Cerebellar cortex (tissue), 1 donor: ENCODE measurements at places on chromosomes 11 and 22.

DNA sequence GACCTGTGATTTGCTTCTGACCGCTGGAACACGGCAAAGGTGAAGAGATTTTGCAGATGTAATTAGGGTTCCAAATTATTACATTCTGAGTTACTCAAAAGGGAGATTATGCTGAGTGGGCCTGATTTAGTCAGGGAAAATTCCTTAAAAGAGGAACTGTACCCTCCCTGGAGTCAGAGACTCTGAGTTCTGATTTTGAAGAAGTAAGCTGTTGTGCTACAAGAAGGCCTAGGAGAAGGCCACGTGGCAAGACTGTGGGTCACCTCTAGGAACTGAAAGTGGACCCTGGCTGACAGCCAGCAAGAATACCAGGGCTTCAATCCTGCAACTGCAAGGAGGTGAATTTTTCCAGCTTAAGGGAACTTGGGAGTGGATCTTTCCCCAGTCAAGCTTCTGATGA is 45.3 kb downstream of the CHRDL2 start:
- no peak for DNase-seq

- no peak for DNase-seq
Observed at GRCh38 chr11:15975742-15976141, 380.6 kb downstream of the SOX6 start.

GRCh38 chr22:45196926-45197605 is 33.3 kb downstream of the NUP50 start:
- DNase-seq: no peak

DNA sequence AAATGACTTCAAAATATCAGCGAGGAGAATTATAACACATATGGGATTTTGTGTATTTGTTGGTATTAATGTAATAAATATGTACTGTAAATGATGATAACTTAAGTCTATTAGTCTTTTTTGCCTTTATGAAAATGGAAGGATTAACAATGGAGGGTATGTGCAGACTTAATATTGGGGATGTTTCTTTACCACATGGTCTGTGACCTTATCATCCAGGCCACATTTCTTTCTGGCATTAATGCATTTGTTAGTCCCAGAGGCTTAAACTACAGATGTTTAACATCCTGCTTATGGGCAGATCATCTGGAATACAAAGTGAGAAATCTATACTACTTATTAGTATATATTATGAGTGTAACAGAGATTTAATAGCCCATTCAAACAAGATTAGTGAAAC is 64.6 kb downstream of the SOX6 start:
- no peak for DNase-seq

DNA sequence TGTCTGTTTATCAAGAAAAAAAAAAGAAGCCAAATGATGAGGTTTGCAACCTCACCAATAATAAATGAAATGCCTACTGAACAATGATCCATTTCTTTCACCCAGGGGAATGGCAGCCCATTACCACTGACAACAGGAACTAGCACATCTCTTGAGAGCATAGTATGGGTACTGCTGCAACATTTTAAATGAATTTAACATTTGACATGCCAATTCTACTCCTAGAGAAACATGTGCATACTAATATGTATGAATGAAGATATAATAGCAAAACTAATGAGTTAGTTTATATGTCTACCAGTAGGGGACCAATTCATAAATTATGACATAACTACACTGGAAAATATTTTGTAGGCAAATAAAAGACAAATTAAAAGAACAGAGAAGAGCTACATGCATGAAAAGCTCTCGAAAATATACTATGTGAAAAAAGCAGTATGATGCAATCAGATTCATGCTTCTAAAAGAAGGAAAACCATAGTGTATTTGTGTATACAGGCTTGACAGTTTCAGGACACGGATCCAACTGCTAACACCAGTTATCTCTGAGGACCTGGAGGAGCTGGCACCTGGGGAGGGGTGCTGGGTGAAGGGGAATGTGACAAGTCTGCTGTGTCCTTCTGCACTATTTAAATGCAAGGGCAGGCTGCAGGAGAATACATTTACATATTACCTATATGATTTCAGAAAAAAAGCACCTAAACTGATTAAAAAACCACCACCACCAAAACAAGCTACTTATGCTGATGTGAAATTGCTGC is 6.9 kb downstream of the SMCO4 start:
- DNase-seq: no peak

DNA sequence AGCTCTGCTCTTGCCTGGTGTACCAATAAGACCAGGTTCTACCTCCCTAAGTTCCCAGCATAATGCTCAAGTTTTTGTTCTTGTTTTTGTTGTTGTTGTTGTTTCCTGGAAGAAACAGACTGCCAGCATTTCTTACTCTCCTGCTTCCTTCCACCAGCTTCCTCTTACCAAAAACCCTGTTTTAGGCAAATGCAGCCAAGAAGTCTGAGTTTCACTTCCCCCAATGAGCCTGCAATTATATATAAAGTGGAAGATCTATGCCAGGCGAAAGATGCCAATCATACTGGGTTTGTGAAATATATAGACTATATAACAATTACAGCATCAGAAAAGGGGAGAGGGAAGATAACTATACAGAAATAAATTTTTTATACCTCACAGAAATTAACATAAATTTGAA is 931.5 kb upstream of the FAT3 start:
- DNase-seq: no peak

GRCh38 chr11:120511116-120511819 is at the start of gene GRIK4:
GRIK4 (plus strand) TSS chr11:120511748; CDS start chr11:120660319, 148,571 bp downstream.
- DNase-seq: peak; percentile 69

DNA sequence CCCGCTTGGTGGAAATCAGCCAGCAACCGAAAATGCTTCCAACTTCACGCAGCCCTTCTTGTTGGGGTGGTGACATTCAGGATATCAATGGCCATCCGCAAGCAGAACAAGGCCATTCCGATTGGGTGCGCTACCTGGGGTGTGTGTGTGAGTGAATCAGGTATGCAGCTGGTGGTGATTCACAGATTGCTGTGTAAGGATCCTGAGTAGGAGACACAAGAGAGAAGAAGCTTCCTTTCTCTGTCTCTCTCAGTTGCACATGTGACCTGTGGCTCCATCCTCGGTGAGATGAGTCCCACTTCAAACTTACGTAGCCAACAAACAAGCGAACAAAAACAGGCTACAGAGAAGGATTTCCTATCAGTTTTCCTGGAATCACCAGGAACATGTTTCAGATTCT is 9.6 kb upstream of the TMEM184B start:
- DNase-seq: no peak

GRCh38 chr11:34972892-34973291 is 56.5 kb downstream of the PDHX start:
- no peak for DNase-seq

DNA sequence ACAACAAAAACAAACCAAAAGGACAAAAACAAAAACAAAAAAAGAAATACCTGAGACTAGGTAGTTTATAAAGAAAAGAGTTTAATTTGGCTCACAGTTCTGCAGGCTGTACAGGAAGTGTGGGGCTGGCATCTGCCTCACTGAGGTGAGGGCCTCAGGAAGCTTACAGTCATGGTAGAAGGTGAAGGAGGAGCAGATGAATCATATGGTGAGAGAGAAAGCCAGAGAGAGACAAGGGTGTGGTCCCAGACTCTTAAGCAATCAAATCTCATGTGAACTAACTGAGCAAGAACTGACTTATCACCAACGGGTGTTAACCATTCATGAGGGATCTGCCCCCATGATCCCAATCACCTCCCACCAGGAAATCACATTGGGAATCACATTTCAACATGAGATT is 58.8 kb upstream of the ZBED5 start:
- no peak for DNase-seq

- no peak for DNase-seq
Observed at GRCh38 chr11:2815762-2816496, 69.6 kb downstream of the CDKN1C start.

DNA sequence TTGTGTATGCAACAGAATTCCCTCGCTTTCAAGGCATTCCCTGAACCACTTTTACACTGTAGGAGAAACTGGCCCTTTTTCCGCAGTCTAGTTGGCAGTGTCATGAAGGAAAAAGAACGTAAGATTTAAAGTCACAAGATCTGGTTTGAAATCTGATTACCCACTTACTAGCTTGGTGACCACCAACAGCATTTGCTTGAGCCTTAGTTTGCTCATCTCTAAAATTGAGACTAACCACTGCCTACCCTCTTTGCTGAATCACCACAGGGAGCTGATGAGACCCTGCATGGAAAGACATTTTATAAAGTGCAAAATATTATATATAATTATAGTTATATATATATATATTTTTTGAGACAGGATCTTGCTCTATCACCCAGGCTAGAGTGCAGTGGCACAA is 39.4 kb downstream of the SYTL2 start:
- no peak for DNase-seq

- DNase-seq: no peak
Observed at GRCh38 chr22:38754751-38755154, 1.0 kb downstream of the SUN2 start.

- DNase-seq: peak; percentile 13
Observed at GRCh38 chr11:11531131-11531908, 90.5 kb downstream of the GALNT18 start.

DNA sequence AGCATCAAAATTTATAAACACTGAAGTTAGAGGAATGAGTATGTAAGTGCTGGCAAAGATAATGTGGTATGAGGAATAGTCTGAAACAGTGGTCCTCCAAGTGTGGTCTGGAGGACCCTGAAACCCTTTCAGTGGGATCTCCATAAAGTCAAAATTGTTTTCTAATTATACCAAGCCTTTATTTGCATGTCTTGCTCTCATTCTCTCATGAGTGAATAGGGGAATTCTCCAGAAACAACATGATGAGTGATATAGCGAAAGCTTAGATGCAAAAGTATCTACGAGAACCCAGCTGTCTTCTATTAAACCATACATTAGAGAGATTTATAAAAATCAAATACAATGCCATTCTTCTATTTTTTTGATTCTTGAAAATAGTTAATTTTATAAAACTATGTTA is 145.0 kb upstream of the RAG2 start:
- DNase-seq: no peak

GRCh38 chr22:42297778-42298177 is 27.3 kb upstream of the TCF20 start:
- no peak for DNase-seq

DNA sequence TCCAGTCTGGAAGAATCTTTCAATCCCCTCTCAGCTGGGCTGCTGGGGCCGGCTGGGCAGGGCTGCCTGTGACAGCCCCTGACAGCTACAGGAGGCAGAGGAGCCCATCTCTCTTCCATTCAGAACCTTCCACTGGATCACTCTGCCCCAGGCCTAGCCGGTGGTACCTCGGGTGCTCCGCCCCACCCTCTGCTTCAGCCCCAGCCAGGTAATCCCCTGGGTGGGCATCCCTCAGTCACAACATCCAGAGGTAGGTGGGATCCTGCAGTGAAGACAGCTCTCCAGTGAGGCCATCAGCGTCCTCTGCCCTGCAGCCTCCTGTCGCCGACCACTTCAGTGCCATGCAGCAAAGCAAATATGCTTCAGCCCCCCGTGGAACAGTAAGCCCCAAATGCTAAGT is 223.7 kb downstream of the DSCAML1 start:
- DNase-seq: no peak

GRCh38 chr11:12148882-12149281 is 38.5 kb downstream of the MICAL2 start:
- DNase-seq: no peak
